ENCODE measurements at places on chromosomes 2 and 18.

GRCh38 chr2:200679535-200679934 lies 93.7 kb downstream of the AOX1 start:
- no peak for DNase-seq

DNA sequence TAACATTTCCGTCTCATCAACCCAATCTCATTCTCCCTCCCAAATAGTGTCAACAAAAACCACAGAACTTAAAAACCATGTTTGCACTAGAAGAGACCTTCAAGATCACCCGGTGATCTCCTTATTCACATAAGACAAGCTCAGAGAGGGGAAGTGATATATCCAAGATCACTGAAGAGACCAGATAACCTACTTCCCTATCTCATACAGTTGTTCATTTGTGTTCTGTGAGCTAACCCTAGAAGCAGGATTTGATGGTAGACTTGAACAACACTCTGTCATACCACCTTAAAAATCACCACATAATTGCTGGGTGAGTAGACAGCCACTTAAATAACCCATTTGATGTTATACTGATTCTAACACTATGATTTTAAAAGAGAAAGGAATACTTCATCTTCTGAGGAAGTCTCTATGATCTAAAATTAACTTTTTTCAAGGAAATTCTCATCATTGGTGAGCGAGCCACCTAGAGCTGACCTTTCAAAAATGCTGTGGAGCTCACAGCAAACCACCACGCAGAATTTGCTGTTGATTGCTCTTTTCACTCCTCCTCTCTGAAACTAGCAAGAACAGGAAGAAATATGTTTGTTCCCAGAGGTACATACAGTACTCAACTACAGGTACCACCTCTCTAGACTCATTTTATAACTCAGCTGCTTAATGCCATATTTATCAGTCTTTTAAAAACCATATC lies 15.1 kb downstream of the AAK1 start:
- no peak for DNase-seq

GRCh38 chr2:204331180-204331579 lies 214.1 kb upstream of the PARD3B start:
- DNase-seq = no peak

DNA sequence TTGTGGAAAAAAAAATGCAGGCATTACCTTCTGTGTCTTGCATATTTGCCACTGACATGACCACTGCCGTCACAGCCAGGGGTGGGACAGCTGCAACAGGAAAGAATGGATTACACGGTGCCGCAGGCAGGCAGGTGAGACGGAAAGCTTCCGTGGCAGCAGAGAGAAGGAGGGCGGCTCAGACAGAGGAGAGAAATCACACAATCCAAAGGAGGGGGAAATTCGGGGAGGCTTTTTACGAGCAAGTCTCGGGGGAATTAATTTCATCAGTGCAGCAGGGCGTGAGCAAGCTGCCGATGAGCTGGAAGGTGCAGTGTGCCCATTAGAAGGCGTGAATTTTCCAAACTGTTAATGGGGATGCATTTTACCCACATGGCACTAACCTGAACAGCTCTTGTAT lies 234.8 kb upstream of the PXDN start:
- no peak for DNase-seq
